ENCODE measurements at places on chromosomes 13 and 19. TPM values are rescaled to one million over a fixed set of nuclear protein-coding genes. Genes with fewer than 3 reads are reported as not detected.

SLC10A2 gene
- total RNA-seq, result not detected

PDX1 gene
- total RNA-seq, result not detected

MEDAG gene
- 21.0 TPM for total RNA-seq

PEAK3 gene
- 0.20 TPM for total RNA-seq

TMEM59L gene
- not detected for total RNA-seq

GDF15 gene
- total RNA-seq, result 1.6 TPM

ZNF225 gene
- 4.1 TPM for total RNA-seq

DNA sequence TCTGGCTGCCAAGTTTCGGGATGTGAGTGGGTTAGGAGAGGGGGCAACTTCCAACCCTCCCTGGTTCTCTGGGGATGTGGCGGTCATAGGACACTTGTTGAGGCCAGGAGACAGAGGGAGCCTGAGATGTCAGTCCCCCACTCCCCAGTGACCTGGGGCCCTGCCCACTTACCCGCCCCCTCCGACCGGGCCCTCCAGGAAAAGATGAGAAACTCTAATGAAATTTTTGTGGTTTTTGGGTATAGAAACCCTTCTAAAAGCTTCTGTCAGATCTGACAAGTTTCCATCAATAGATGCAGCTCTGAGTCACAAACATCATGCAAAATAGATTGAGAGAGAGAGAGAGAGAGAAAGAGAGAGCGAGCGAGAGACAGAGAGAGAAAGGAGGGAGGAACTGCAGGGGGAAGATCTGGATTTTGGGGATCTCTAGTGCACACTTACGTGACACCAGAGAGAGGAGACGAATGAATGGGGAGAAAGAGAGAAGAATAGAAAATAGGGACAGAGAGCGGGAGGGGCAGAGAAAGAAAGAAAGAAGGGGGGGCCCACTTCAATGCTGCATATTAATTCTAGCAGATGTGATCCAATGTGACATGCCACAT lies 94.0 kb downstream of the PTPRS start:
- DNase-seq, result no peak

- no peak for DNase-seq
These were observed 18.1 kb downstream of the DPP9 start for GRCh38 chr19:4705413-4706131.

DNA sequence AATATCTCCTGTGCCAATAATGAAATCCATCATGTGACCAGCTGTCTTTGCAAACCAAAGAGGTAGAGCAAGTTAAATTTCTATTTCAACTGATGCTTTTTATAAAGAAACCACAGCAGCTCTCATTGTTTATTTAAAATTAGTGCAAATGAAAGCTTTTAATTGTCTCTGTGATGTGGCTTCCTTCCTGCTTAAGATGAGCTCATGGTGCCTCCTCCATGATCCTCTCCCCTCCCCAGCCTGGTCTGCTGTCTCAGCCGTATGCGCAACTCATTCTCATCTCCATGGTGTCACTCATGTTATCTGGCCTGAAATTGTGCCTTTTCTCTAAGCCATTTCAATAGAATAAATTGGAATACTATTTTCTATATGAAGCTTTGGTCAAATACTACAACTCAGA lies 270.6 kb downstream of the FGF14 start:
- peak; percentile 60 for DNase-seq

GRCh38 chr13:49053906-49054305 lies 78.2 kb downstream of the FNDC3A start:
- no peak for DNase-seq

GRCh38 chr13:95091755-95092154 lies 209.5 kb downstream of the ABCC4 start:
- DNase-seq, result no peak

DNA sequence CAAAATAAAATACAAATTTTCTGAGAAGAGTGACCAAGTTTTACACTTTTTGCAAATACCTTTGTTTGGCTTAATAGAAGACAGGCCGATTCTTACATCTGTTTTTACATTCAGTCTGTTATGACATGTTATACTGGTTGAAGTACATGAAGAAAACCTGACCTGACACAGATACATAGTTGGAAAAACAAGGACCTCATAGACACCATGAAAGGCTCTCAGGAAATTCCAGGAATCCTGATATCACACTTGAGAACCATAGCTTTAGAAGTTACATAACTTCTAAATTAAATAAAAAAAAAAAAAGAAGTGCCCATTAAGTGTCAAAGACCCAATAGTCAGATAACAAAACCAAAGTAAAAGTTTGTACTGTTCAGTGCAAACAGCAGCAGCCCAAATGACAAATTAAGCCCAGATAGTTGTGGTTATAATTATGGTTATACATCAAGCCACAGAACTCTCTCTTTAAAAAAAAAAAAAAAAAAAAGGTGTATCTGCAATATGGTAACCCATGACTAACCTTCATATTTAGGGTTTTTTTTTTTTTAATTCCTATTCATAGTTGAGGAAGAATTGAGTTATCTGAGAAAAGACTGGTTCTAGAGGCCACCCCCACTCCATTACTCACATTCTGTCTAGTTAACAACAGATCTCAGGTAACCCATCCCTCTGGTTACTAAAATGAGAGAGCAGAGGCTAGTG lies 19.8 kb downstream of the RBM26 start:
- DNase-seq, result no peak

- DNase-seq, result no peak
These were observed 16.2 kb downstream of the MOB3A start for GRCh38 chr19:2079865-2080301.

GRCh38 chr19:48724796-48725753 lies 5.5 kb upstream of the MAMSTR start:
- DNase-seq, result peak; percentile 86

DNA sequence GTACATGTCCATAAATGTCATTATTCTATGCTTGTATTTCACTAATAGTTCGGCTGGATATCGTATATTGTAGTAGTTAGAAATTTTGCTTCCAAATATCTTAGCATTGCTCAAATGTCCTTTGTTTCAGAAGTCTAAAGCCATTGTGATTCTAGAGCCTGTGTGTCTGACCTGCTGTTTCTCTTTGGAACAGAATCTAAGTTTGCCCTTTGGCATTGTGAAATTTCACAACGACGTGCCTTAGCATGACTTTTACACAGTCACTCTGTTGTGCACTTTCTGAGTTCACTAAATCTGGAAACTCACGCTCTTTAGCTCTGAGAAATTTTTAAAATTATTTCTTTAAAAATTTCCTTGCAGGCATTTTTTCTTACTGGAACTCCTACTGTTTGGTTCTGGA lies 152.2 kb downstream of the TBC1D4 start:
- DNase-seq, result no peak

GRCh38 chr19:13882419-13882795 lies 5.5 kb downstream of the NANOS3 start:
- DNase-seq, result no peak

DNA sequence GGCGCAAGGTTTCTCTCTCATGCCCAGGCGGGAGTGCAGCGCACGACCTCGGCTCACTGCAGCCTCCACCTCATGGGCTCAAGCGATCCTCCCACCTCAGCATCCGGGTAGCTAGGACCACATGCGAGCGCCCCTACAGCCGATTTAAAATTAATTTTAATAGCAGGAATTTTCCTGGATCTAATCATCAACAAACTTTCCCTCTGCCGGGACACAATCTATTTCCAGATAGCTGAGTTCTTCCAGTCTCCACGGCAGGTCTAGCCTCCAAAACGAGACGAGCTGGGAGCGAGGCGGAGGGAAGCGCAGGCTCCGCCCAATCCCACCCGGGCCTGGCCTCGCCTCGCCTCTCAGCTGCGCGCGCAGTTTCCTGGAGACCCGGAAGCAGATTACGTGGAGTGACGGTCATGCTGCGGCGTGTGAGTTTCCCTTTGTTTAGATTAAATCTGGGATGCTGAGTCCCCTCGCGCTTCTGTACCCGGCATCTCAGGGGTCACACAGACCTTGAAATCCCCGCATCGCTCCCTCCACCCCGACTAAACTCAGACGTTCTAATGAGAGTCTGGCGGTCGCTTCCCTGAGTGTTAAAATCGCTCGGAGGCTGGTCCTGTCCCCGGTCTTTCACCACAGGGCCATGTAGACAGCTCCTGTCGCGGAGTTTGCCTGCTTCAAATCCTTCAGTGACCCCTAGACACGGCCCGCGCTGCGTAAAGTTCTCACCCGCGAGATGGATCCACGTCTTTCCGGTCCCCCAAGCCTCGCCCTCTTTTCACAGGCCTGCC lies at the start of gene ZNF880:
Gene ZNF880, plus strand, starts transcription at position 365 of the 782 bp plus-strand sequence. Its CDS starts 43 bp downstream, at position 408.
- DNase-seq, result peak; percentile 96

- no peak for DNase-seq
These were observed 8.8 kb downstream of the GPC6 start for GRCh38 chr13:93235258-93236015.

DNA sequence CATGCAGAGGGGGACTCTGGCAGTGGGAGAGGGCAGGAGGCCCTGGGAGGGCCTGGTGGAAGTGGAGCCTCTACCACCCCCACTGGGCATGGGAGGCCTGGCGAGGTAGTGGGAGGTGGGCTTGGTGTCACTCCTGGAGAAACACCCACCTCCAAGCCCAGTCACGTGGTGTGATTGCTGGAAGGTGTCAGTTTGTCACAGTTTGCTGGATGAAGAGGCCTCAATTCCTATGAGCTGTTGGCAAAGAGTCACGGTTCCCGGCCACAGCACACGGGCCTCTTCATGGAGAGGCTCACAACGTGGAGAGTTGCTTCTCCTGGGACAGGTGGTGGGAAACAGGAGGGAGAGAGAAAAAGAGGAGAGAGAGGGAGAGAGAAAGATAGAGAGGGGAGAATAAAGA lies 684.1 kb upstream of the ARGLU1 start:
- DNase-seq, result no peak
